ENCODE measurements at places on chromosomes 7 and 10. TPM values are rescaled to one million over a fixed set of nuclear protein-coding genes. Genes with fewer than 3 reads are reported as not detected.

Gene RP9
- 11.2 TPM for total RNA-seq

Gene DENND2A
- total RNA-seq: not detected

Gene SPDYE9
- total RNA-seq: not detected

Gene HMX2
- not detected for total RNA-seq

Gene PRLHR
- total RNA-seq: not detected

Gene VSTM4
- total RNA-seq: 0.27 TPM

Gene COMTD1
- total RNA-seq: 31.2 TPM

Gene SH2D4B
- 0.14 TPM for total RNA-seq

Gene PON1
- total RNA-seq: not detected

Gene FAM200A
- 5.2 TPM for total RNA-seq

Gene PDE6C
- not detected for total RNA-seq

Gene STOX1
- 0.73 TPM for total RNA-seq

Gene KLF14
- total RNA-seq: not detected

Gene CLEC5A
- not detected for total RNA-seq

Gene MSMB
- total RNA-seq: not detected

Gene APBB1IP
- total RNA-seq: 66.2 TPM

Gene NPSR1
- total RNA-seq: not detected

Gene ZNF425
- total RNA-seq: 1.4 TPM

Gene DMTF1
- total RNA-seq: 124 TPM

Gene NEUROG3
- not detected for total RNA-seq

Gene DLX6
- not detected for total RNA-seq

Gene CTAGE4
- 2.3 TPM for total RNA-seq

Gene PRKAR2B
- total RNA-seq: 0.25 TPM

Gene UCMA
- not detected for total RNA-seq

Gene BAMBI
- total RNA-seq: 0.09 TPM

Gene VPS37D
- not detected for total RNA-seq

Gene LDB3
- total RNA-seq: not detected

Gene ITGB8
- not detected for total RNA-seq

Gene FKBP6
- not detected for total RNA-seq

Gene NME8
- total RNA-seq: not detected

Gene ADRB1
- not detected for total RNA-seq

Gene DCLRE1A
- 14.4 TPM for total RNA-seq

Gene PLEKHS1
- total RNA-seq: not detected

Gene LRRC61
- 20.9 TPM for total RNA-seq

Gene AKR1C4
- not detected for total RNA-seq

Measured in T-helper 2 cell treated with Interferon-gamma antibody and Interleukin-4, amounts not matched to agents 100 ng/mL and 5 ng/mL, for 36 hours (primary cell).